ENCODE measurements at places on chromosomes 3 and 15.
A peak's percentile ranks its signal among the peaks of the same experiment; 100 is the strongest.

GRCh38 chr3:15290736-15291135 lies 41.6 kb downstream of the SH3BP5 start:
- DNase-seq, result no peak

DNA sequence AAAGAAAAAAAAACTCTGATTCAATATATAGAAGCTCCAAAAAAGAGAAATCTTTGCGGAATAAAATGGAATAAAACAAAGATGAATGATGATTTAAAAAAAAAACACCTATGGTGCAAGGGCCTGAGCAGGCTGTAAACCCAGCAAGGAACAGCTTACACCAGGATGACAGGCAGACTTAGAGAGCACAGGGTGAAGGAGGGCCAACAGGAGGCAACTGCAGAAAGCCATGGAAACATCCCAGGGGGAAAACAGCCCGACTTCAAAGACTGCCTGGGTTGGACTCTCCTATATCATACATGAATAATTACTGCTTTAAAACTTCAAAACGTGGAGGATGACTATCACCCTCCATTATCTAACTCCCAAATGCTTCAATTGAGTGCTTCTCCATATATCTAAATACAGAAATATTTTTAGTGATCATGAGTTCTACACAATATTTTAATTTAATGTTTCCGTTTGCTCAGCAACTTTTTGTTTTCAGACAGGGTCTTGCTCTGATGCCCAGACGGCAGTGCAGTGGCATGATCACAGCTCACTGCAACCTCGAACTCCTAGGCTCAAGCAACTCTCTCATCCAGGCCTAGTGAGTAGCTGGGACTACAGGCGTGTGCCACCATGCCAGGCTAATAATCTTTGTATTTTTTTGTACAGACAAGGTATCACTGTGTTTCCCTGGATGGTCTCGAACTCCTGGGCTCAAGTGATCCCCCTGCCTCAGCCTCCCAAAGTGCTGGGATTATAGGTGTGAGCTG lies 456.2 kb downstream of the TBL1XR1 start:
- no peak for DNase-seq

- peak; percentile 85 for DNase-seq
Observed at GRCh38 chr3:30659270-30660130, 53.1 kb downstream of the TGFBR2 start.

- no peak for DNase-seq
Observed at GRCh38 chr3:123374016-123374415, 74.9 kb downstream of the ADCY5 start.

DNA sequence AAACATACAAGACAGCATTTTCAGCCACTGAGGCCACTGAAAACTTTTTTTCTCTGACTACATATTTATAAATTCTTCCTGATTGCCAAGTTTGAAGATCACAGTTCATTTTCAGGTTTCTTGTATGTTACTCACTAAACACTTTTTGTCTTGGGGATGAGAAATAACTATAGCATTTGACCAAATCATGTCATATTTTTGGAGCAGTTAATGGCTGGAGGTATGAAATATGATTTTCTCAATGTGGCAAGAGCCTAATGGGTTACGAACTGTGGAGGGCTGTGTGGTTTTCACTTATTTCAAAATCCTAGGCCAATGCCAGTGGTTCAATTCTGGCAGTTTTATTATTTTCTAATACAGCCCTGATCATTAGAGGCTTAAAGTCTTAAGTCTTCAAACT lies 64.4 kb downstream of the USP13 start:
- peak; percentile 49 for DNase-seq

GRCh38 chr15:85412066-85412465 lies 31.7 kb downstream of the AKAP13 start:
- no peak for DNase-seq

- DNase-seq, result no peak
Observed at GRCh38 chr3:81760215-81760614, 1.2 kb downstream of the GBE1 start.

DNA sequence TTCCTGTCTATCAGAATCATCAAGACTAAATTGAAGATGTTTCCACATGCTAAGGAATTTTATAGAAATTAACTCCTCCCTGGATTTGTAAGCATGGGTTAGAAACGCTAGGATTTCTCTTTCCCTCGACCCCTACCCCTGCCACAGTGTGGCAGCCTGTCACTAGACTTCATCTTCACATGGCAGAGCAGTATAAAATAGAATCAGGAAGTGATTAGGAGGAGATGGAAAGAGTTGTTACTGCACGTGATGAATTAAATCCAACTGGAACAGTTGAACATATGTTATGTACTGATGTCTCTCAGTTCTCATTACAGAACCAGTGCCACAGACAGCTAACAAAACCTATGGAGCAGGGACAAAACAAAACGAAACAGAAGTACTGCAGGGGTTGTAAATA lies 130.0 kb upstream of the BNIP2 start:
- DNase-seq, result no peak

DNA sequence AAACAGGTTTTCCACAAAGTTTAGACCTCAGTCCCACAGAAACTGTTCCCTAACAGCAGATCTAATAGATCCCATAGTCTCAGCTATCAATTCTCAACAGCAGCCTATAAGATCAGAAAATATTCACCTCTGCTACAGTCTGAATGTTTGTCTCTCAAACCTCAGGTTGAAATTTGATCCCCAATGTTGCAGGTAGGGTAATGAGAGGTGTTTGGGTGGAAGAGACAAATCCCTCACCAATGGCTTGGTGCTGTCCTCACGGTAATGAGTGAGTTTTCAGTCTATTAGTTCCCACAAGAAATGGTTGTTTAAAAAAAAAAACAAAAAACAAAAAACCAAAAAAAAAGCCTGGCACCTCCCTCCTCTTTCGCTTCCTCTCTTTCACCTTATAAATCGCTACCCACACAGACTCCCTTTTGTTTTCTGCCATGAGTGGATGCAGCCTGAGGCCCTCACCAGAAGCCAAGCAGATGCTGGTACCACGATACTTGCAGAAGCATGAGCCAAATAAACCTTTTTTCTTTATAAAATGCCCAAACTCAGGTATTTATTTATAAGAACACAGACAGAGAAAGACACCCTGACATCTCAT lies 14.2 kb downstream of the ZNF280D start:
- no peak for DNase-seq

- DNase-seq, result no peak
Observed at GRCh38 chr15:85831415-85832113, 36.8 kb upstream of the KLHL25 start.

- no peak for DNase-seq
Observed at GRCh38 chr15:89559769-89560264, 15.5 kb upstream of the TICRR start.

DNA sequence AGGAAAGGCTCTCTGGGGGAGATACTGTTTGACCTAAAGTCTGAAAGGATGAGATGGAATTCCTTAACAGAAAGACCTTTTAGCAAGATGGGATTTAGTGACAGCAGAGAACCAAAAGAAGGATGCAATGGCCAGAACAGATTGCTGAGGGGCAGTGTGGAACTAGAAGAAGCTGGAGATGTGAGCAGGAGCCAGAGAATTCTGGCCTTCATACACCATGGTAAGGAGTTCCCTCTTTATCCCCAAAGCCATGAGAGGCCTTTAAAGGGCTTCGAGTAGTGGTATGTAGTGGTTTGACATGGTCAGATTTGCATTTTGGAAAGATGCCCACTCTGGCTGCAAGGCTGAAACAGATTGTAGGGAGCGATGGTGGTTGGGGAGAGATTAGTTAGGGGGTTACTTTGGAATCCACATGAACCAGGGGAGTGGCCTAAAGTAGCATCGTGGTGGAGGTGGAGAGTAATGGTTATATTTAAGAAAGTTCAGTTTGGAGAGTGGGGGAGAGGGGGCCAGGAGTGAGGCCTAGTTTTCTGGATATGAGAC lies 34.0 kb upstream of the NPHP3 start:
- DNase-seq, result no peak

DNA sequence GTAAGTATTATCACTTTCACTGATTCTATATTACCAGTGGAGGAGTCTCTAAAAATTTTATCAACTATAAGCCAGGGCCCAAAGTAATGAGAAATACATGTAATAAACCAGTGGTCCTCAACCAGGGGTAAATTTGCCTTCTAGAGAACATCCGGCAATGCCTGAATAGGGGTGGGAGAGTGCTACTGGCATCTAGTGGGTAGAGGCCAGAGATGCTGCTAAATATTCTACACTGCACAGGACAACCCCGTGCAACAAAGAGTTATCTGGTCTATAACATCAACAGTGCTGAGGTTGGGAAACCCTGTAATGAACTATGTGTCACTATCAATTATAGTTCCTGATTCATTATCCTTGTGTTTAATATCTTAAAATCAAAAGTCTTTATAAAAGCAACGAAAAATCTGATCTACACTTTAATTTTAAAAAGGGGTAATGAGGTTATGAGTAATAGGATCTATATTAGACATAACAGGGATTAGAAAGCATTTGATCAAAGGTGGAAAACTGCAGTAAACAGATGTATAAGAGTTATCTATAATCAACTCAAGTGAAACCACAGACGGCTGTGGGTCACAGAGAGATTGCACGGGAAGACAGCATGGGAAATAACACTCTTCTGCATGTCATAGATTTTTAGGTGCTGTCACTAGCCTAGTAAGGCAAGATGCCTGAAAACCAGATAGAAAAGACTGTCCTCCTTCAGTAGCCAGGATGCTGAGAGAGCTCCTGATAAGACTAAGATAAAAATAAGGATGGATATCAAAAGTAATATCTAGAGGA lies 2.0 kb downstream of the LYSMD2 start:
- no peak for DNase-seq

DNA sequence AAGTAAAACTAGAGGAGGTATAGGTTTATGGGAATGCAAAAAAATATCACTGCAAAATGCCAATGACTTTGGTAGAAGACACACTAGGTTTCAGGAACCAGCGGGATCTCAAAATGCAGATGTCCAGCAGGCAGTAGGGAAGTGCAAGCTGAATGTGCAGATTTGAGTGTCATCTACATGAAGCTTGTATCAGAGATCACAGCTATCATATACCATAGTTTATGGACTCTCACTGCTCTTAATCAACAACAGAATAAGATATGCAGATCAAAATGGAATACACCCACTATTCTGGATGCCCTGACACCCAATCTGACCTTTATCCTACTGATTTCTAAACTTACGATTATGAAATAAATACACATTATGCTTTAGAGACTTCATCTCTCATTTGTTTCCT lies 27.7 kb downstream of the TMCC1 start:
- no peak for DNase-seq
